ENCODE measurements at places on chromosomes 13 and 19.
A peak's percentile ranks its signal among the peaks of the same experiment; 100 is the strongest.

- no peak for DNase-seq
Measured at GRCh38 chr13:46303742-46304385, 83.2 kb downstream of the RUBCNL start.

- DNase-seq, result no peak
Measured at GRCh38 chr13:77952276-77952675, 33.6 kb upstream of the EDNRB start.

GRCh38 chr19:45864629-45865082 is 530 bp downstream of the FOXA3 start:
- DNase-seq, result no peak

DNA sequence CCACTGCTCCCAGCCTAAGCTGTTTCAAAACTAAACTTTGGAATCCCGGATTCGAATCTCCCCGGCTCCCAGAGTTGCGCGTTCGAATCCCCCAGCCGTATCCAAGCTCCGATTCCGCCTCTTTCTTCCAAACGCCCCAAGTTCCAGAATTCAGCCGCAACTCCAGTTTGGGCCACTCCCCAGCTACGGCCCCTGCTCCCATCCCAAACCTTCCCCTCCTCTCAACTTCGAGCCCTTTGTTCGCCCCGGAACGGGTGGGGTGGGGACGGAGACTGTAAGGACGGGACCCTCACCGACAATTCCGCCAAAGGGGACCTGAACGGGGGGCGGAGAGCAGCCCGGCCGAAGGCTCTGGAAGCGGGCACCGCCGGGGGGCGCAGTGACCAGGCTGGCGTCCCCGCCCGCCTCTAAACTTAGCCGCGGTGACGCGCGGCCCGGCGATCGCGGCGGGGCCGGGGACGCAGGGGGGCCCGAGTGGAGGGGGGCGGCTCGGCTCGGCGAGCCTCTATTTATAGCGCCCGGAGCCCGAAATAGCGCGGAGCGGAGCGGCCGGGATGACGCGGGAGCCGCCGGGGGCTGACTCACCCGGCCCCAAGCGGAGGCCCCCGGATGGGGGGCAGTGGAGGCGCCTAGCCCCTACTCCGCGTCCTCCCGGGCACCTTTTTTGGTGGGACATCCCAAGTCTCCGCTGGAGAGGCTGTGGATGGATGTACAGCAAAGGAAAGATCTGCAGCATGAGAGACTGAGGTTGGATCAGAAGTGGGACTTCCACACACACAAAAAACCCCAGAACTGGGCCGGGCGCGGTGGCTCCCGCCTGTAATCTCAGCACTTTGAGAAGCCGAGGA is 4.9 kb upstream of the ERCC1 start:
- peak; percentile 57 for DNase-seq

DNA sequence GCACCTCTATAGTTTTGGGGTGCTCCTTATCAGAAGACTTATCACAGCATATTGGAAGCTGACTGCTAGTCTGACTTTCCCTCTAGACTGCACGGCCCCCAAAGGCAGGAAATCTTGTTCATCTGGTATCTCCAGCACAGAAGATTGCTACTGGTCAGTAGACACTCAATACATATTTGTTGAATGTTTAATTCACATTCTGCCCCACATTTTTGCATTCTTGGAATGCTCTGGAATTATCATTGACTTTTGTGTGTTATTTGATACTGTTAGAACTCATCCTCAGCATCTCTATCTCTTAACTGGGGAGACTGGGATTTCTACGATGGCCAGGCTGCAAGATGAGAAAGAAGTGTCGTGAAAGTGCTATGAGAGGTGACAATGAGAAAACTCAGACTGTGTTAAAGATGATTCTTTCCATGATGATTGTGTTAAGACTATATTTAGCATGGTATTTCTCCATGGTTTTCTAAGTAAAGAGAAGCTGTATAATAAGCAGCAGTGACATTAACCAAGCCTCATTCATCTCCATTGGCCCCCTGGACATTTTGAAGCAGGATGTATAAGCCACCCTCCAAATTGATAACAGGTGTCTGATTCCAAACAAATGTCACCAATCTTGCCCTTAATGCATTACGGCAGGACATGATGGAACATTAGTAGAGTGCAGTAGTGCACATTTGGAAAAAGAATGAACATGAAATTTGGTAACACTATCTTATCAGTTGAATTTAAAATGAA is 440.9 kb downstream of the RFC3 start:
- DNase-seq, result no peak

DNA sequence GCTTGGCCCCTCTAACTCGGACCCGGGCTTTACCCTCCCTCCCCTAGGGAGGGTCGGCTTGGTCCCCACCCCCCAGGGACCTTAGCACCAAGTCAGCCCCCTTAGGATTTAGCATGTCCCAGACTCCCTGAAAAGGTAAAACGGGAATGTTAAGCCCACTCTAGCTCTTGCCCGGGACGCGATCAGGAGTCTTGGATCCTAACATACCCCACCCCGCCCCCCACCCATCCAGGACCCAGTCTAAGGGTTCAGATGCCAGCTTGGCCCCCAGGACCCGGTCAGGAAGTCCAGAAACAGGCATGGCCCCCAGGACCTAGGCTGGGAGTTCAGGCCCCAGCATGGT is 437 bp downstream of the EPOR start:
- no peak for DNase-seq

DNA sequence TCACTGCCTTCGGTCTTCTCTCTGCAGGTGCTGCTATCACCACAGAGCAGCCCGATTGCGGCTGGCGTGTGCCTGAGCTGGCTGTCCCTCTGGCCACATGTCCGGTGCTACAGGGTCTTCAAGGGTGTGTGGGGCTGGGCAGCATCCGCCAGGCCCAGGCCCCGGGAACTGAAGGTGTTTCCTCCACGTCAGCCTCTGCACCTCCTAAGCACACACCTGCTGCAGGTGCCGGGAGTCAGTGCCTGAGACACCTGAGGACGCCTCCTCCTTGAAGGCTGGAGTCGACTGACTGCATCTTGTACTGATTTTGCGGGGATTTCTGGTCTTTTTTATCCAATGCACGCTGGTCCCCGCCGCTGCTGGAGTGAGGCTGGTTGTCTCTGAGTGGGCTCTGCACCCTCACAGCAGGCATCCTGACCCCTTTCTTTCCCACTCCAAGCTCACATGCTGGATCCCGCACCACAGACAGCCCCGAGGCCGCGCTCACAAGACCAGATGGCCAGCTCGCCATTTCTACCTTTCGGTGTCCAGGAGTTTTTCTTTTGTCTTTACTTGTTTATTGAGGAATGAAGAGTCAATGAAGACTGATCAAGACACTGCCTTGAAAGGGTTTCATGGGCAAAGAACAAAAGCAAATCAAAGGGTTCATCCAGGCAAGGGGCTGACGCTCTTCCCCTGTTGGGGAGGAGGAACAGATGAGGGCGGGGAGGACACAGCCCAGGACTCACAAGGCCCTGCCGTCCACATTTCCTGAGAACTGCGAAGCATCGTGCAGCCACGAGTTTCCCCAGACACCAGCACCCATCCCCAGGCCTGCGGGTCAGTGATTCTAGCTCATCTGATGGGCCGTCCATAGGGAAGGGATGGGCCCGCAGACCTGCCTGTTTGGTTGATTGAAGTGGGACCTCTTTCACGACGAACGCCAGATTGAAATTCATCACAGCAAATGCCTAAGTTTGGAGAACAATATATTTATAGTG is 203.8 kb upstream of the SOX1 start:
- no peak for DNase-seq

- DNase-seq, result no peak
Measured at GRCh38 chr13:109869312-109870237, 83.2 kb upstream of the IRS2 start.

DNA sequence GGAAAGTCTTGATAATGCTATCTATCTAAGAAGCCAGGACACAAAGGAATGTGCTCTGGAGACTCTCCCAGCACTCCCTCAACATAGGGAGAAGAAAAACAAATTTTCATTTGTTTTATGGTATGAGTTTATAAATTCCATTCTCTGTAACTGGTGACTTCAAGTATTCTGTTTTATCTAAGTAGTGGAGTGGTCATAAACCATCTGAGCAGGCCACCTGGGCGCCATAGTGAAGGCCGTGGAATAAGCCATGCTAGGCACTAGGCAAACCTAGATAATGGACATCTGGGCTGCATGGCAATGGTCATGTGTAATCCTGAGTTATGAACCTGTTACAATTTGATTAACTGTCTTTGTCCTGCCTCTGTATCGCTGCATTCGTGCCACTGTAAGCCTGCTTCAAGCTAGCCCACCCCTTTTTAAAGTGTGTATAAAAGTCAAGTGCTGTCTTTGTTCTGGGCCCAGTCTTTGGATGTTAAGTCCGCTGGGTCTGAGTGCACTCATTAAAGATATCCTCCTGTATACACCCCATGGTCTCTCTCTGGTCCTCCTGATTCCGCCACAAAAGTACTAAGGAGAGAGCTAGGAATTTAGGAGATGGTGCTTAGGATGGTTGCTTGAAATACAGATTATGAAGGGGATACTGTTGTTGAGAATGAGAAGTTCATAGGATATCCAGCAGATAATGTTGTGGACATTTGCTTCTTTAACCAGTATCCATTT is 13.2 kb downstream of the GTF2F2 start:
- DNase-seq, result no peak

DNA sequence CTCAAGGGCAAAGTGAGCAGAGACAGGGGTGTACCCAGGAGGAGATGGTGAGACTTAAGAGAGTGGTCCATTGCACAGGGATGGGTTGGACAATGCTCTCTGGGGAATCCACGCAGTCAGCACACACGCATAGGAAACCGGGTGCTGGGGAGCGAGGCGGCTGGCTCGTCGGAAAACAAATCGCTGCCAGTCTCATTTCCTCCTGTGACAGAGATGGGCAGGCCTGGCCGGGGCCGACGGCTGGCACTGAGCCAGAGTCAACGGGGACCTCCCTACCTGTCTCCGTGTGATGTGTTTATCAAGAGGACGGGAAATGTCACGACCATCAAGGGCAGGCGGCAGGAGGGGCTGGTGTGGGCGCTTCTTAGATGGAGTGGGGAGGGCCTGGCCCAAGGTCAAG is 27.3 kb downstream of the PTPRS start:
- no peak for DNase-seq

GRCh38 chr19:46217476-46217875 is 12.1 kb upstream of the IGFL1 start:
- DNase-seq, result no peak

DNA sequence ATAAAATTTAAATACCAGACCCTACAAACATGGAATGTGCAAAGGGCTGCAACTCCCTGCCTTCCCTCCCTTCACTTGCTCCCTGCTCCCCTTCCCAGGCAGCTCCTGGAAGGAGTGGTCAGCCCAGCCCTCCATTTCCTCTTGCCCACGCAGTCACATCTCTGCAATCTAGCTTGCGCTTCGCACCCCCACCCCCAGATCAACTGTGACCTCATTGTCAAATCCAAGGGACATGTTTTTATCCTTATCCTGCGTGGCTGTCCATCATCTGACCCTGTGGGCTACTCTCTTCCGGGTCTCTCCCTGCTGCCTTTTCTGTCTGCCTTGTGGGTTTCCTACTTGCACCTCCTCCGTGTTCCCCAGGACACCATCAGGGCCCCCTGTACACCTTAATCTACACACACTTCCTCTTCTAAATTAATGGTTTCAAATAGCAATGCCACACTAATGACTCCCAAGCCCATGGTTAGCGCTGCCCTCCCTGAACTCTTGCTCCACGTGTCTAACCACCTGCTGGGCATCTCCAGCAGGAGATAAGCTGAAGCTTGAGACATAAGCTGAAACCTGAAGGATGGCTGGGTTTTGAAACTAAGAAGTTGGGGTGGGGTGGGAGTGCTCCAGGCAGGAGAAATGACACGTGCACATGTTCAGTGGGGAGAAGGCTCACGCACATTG is 118.3 kb downstream of the USP12 start:
- DNase-seq, result no peak

- DNase-seq, result no peak
Measured at GRCh38 chr19:35123573-35123972, 8.0 kb downstream of the FXYD3 start.

DNA sequence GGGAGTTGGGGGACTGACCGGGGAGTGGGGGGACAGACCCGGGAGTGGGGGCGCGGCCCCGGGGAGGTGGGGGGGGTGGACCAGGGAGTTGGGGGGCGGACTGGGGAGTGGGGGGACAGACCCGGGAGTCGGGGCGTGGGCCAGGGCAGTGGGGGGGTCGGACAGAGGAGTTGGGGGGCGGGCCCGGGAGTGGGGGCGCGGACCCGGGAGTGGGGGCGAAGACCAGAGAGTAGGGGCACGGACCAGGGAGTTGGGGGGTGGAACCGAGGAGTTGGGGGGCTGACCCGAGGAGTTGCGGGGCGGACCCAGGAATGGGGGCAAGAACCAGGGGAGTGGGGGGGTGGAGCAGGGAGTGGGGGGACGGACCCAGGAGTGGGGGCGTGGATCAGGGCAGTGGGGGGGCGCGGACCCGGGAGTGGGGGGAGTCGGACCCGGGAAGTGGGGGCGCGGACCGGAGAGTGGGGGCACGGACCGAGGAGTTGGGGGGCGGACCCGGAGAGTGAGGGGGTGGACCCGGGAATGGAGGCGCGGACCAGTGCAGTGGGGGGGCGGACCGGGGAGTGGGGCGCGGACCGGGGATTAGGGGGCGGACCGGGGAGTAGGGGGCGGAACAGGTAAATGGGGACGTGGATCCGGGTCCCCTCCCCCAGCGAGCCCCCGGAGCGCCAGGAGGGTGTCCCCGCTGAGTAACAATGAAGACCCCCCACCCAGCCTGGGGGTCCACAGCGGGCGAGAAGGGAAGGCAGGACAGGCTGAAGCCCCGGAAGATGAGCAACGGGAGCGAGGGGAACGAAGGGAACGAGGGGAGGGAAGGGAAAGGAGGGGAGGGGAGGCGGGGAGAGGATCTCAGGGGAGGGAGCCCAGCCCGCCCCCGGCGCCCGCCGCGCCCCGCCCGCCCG is 589 bp downstream of the R3HDM4 start:
- peak; percentile 33 for DNase-seq

- DNase-seq, result no peak
Measured at GRCh38 chr19:33641956-33642498, 20.3 kb downstream of the CHST8 start.

DNA sequence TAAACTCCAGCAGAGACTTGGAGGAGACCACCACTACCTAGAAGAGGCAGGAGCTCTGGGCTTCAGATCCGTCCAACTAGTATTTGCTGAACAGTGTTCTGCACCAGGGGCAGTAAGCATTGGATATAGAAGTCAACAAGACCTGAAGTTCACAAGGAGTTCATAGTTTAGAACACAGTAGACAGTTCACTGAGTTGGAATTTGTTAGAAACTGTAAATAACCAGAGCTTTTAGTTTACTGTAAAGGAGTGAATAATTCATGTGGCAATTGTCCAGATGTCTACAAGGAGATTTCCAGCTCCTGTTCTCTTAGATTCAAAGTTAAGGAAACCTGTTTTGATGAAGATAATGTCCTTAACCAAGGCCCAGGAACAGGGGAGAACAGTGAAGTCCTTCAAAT is 128.9 kb downstream of the COG6 start:
- no peak for DNase-seq

GRCh38 chr13:37403776-37404527 is 194.6 kb downstream of the POSTN start:
- DNase-seq, result no peak

DNA sequence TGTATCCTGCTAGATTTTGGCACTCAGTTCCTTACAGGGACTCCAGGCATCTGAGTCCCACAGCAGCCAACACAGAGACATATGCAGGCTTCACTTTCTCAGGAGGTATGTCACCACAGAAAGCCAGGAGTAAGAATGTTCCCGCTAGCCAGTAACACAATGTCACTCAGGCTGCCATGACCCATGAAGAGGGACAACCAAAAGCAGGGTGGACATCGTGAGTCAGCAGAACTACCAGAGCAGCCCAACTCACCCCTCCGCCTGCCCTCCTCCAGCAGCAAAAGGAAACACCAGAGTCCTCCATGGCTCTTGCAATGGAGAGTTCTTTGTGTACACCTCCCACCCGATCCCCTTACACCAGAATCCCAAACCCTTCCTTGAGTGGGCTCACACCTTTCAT is 95.4 kb downstream of the CRYL1 start:
- no peak for DNase-seq

Data from glutamatergic neuron (in vitro differentiated cells).